ENCODE measurements at places on chromosomes 3 and 15.

- no peak for DNase-seq
These were observed 121.3 kb downstream of the CHST2 start for GRCh38 chr3:143240886-143241285.

- DNase-seq, result no peak
These were observed 17.6 kb upstream of the TOPAZ1 start for GRCh38 chr3:44224131-44224530.

- no peak for DNase-seq
These were observed 152.0 kb downstream of the KLHL25 start for GRCh38 chr15:85642693-85643066.

DNA sequence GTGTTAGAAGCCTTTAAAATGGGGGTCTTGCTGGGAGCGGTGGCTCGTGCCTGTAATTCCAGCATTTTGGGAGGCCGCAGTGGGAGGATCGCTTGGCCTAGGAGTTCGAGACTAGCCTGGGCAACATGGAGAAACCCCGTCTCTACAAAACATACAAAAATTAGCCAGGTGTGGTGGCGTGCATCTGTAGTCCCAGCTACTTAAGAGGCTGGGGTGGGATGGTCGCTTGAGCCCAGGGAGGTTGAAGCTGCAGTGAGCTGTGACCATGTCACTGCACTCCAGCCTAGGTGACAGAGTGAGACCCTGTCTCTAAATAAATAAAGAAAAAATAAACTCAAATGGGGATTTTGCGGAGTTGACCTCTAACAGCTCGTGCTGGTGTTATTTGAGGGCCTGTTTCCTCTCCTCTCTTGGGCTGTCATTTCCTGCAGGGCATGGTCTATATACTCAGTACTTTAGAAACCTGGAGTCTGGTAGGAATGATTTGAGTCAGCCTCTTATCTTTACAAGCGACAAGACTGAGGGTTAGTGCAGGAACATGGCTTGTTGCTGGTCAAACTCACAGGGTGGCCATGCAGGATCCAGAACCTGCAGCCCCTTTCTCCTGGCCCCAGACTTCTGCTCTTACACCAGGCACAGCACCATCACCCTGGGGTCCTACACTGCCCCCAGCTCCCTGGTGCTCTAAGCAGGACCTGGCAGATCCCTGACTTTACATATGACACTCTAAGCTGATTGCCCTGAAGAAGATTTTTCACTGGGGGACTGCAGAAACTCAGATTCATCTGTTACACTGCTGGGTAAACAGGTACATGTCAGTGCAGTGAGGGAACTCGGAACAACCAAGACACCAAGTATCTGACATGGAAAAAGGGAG, 15.1 kb downstream of the EHD4 start:
- no peak for DNase-seq

GRCh38 chr3:113744941-113745755, 901 bp downstream of the NAA50 start:
- DNase-seq, result peak; percentile 56

- no peak for DNase-seq
These were observed 10.4 kb downstream of the TNK2 start for GRCh38 chr3:195897853-195898415.

DNA sequence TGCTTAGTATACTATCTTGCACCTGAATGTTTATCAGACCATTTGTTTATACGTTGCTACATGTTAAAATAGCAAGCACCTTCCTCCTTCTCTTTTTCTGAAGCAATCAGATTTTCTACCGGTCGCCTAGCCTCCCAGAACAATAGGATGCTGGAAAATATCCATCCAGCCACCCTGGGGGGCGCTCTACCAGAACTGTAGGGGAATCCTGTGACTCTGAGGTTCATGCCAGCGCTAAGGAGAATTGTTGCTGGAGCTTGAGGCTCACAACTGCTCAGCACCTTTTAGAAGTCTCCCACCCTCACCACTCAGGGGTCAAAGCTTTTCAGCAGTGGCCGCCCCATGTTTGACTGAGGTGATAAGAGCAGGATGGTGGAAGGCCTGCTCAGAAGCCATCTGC, 27.5 kb downstream of the SQOR start:
- DNase-seq, result no peak

- no peak for DNase-seq
These were observed 110.2 kb downstream of the RORA start for GRCh38 chr15:61118885-61119284.

GRCh38 chr15:54707805-54708752, 488.7 kb downstream of the RSL24D1 start:
- no peak for DNase-seq

GRCh38 chr3:24365168-24365567, 129.5 kb downstream of the THRB start:
- DNase-seq, result no peak

DNA sequence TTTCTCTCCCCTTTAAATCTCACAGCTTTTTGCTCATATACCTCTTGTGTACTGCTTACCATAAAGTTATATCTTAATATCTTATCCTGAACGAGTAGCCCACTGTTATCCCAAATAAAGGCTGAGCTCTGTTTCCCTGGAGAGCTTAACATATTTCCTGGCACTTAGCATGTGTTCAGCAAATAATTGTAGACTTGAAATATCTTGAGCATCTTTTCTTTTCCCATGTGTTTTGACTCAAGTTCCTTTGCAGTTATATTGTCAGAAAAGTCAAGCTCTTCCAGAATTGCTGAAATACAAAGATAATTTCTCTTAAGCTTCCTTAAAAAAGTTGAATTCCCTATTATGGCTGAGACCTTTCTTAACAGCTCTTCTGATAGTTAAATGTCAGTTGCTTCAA, 150.5 kb downstream of the LPP start:
- no peak for DNase-seq

DNA sequence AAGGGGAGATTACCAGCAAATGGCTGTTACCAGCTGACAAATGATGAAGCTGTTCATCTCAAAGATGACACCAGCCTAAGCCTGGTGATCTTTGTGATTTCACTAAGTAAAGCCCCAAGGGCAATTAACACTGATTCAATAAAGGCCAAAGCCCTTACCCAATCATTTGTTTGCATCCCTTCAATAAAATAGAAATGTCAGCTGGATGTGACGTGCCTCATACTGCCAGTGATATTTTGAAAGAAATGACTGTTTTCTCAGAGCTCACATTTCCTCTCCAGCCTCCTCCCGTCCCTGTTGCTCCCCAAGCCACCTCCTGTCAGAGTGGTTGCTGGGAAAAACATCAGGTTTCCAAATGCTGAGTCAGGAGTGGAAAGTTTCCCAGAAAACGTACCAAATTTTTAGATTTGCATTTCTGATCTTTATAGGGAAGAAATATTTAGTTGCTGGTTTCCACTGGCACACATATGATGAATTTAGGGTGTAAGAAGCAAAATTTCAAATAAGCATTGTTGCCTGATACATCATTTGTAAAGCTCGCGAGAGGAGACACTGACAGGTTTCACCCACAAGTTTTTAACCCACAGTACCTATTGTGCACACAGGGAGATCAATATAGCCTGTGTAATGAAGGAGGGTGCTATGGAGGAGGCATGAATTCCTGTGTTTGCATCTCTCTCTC, 21.0 kb downstream of the C2CD4A start:
- no peak for DNase-seq

DNA sequence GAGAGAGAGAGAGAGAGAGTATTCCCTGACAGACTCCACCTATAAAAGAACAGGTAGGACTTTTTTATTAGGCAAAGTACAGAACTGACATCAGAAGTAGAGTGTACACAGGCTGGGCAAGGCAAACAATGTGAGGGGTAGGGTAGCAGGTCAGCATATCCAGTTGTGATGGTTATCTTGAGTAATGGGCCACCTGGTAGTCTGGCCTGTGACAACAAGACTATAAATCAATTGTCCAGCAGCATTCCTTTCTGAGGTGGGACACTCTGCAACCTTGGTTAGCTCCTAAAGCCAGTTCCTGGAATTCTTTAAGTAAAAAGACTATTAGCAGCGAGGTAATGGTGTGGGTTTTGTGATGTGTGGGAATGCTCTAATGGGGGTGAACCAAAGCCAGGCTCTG, 14.9 kb upstream of the TMCC1 start:
- no peak for DNase-seq

DNA sequence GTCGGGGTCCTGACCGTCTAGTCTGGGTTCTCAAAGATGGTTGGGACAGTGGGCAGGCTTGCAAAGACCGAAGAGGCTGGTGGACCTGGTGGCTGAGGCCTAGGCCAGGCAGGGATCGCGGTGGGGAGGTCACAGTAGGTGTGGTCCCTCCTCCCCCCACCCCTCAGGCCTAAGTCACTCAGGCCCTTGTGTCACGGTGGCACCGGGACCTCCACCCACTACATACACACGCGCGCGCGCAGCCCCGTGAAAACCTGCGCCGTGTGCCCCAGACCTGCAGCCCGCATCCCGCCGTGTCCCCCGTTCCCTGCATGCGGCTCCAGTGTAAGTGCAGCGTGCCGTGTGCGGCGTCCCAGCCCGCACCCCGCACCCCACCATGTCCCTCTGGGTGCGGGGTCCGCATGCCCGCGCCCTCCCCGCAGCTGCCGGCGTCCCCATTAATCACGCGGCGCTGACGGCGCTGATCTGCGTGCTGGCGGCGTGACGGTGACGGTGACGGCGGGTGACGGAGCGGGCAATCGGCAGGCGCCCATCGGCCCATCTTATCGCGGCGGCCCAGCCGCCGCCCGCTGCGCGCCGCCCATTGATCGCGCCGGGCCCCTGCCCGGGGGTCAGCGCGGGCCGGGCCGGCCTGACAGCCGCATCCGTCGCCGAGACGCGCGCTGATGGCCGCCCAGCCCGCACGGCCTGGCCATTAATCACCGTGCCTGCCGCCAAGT, 24.4 kb downstream of the SEC61A1 start:
- DNase-seq, result no peak

- no peak for DNase-seq
These were observed 31.8 kb downstream of the GSK3B start for GRCh38 chr3:120062474-120062873.

GRCh38 chr3:124532071-124532470, 198.2 kb upstream of the UMPS start:
- no peak for DNase-seq

DNA sequence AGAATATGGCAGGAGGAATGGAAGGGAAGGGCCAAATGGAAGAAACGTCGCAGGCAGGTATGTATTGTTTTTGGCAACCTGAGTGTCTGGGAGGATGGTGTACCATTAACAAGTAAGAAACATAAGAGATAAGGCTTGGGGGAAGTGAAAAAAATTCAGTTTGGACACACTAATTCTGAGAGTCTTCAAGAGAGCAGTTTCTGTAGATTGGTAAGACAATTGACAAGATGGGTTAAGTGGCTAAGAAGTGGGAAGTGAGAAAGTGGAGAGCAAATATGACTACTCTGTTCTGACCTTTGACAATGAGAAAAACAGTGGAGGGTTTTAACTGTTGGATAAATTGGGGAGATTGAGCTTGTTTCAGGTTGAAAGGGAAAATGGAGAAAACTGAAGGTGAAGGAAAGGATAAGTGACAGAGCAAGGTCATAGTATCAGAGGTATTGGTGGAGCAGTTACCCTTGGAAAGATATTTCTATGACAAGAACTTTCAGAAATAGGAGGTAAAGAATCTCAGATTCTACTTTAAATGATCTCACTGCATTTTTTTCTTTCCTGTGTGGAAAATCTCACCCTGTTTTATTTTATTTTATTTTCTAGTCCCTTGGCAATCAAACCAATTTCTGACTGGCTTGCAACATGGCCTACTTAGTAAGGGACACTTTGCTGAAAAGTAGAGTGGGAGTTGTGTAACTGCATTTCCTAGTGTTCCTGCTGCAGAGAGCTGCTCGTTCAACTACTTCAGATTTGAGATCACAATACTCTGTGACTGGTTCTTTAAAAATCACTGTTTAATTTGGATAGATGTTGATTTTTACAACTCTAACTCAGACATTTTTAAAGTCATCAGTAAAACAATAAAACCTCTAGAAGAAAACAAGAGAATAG, 23.1 kb upstream of the GABPB1 start:
- DNase-seq, result no peak

- no peak for DNase-seq
These were observed 83.2 kb downstream of the MEIS2 start for GRCh38 chr15:37017031-37017625.

DNA sequence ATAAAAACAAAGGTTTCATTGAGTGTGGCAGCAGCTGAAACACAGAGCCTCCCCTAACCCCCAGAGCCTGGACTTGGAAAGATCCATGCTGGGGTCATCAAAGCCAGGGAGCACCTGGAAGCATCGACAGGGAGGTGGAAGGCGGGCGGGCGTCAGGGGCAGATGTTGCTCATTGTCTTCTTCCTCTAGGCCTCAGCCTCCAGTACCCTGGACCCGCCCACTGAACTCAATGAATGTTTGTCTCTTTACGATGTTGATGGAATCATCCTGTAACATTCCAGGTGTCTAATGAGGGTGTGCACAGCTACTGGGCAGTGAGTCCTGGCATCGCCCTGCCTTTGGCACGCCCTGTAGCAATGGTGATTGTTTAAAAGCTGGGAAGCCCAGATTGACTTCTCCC, 9.8 kb downstream of the GP5 start:
- DNase-seq, result no peak

DNA sequence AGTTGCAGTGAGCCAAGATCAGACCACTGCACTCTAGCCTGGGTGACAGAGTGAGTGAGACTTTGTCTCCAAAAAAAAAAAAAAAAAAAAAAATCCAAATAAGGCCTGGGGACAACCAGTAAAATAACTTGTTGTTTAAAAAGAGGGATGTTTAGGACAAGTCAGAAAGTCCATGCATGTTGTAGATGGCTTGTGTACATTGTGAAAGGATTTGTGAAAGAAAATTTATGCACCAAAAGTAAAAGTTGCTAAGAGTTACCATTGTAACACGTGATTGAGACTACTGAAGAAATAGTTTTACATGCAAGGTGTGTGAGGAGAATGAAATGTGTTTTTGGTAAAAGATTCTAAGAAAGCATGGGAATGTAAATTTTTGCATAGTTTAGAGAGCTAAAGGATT, 35.7 kb upstream of the SEC61A1 start:
- DNase-seq, result no peak

DNA sequence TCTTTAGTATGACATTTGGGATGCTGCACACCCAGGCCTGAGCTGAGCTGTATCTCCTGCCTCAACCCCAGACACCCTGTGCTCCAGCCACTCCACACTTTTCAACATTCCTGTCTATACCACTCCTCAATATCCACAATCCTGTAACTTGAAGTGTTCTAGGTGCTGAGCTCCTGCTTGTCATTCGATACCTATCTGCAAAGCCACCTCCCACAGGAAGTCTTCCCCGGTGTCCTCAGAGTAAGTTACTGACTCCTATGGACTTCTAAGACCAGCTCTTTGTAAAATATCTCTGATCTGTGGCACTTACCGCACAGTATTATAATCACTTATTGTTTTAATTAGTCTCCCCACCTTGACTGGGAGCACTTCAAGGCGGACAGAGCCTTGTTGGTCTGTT, 1.2 kb upstream of the CAV3 start:
- no peak for DNase-seq

- no peak for DNase-seq
These were observed 43.8 kb downstream of the PLCL2 start for GRCh38 chr3:16928386-16929132.

DNA sequence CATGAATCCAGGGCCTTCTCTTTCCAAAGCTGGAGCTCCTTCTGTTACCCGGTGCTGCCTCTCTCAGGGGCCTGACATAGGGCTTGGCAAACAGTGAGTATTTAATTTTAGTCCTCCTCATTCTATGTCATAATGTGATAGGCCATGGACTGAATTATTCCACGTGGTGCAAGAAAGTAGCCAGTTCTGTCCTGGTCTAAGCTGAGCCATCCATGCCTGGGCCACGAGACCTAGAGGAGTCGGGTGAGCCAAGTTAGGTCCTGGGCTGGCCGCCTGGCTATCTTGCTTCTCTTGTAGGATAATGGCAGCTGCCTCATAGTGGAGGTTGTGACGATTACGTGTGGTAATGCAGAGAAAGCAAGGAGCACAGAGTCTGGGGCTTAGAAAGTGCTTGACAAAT, 170.6 kb downstream of the FAM43A start:
- no peak for DNase-seq

GRCh38 chr3:32502118-32502945, at the start of gene CMTM6:
Gene CMTM6 (minus strand): TSS chr3:32502852. CDS start chr3:32502745, 107 bp downstream.
- peak; percentile 44 for DNase-seq
